CD14-positive monocyte (primary cell): ENCODE measurements at places on chromosomes 2 and 18.

DNA sequence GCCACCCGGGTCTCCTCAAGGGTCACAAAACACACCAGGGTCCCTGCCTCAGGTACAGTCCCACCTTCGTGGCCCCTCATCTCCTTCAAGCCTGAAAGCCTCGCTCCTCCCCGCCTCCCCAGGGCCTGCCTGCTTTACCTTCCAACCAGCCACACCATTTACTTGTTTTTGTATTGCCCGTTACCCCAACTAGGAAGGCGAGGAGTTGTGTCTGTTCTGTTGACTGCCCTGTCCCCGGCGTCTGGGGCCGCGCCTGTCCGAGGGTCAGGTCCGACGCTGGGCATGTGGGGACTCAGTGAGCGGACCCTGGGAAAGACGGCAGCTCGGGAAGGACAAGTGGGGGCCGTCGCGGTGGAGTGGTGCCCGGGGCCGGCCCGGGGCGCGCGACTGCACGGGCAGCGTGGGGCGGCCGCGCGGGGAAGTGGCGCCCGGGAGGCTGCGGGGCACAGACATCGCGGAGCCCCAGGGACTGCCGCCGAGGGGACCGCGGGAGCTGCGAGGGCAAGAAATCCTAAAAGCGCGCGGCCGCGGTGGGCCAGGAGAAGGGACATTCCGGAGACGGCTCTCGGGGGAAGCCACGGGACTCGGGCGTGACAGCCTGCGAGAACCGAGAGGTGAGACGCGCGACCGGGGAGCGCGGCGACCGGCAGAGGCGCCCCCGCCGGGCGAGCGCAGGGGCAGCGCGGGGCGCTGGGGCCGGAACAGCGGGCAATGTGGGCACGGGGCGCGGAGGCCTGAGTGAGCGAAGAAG lies 797 bp upstream of the GRHL1 start:
- DNase-seq = peak; percentile 40

GRCh38 chr2:16633621-16634430 lies 31.8 kb downstream of the CYRIA start:
- DNase-seq = peak; percentile 52

DNA sequence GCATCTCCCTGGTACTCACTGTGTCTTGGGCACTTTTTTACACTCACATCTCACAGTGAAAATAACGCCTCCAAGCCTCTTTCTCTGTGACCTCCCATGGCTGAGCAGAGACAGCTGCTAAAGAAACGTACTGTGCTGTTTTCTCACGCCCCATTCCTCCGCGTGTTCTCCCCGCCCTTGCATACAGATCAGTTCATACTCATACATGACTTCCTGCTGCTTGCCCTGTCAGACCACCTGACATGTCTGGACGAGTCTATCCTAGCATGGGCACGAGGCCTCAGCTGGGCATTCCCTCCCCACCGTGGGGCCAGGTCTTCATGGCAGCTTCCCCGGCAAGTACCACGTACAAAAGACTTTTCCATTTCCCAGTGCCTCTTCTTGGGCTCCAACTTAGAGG lies 21.2 kb upstream of the IL1A start:
- no peak for DNase-seq

DNA sequence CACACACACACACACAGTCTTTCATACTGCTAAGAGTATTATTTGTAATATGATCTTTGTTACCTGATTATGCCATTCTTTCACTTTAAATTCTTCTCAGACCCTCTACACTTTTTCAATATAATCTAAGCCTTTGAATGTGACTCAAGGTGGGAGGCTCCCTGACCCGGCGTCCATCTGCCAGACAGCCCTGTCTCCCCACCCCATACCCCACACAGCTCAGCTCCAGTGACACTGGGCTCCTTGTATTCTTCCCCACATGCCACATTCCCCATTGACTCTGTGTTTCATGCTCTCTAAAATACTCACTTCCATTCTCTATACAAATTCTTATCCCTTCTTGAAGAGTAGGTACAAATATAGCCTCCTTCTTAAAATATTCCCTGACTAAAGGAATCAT lies 442.2 kb downstream of the TGIF1 start:
- DNase-seq = no peak

DNA sequence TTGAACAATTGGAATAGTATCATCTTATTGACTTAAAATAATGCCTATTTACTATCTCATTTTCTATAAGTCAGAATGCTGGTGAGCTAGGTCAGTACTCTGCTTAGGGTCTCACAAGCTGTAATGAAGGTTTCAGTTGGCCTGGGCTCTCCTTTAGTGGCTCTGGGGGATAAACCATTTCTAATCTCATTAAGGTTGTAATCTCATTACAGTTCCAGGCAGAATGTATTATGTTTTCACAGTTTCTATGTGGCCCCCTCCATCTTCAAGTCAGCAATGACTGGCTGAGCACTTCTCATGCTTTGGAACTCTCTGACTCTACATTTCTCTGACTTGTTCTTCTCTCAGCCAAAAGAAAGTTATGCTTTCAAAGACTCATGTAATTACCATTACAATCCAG lies 163.1 kb downstream of the CCDC178 start:
- DNase-seq = no peak

DNA sequence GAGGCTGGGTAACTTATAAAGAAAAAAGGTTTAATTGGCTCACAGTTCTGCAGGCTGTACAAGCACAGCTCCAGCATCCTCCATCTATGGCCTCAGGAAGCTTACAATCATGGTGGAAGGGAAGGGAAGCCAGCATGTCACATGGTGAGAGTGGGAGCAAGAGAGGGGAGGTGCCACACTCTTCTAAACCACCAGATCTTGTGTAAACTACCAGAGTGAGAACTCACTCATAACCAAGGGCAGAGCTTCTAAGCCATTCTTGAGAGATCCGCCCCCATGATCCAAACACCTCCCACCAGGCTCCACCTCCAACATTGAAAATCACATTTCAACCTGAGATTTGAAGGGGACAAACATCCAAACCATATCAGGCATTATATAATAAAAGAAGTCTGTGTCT lies 121.6 kb upstream of the CDC42EP3 start:
- DNase-seq = no peak

DNA sequence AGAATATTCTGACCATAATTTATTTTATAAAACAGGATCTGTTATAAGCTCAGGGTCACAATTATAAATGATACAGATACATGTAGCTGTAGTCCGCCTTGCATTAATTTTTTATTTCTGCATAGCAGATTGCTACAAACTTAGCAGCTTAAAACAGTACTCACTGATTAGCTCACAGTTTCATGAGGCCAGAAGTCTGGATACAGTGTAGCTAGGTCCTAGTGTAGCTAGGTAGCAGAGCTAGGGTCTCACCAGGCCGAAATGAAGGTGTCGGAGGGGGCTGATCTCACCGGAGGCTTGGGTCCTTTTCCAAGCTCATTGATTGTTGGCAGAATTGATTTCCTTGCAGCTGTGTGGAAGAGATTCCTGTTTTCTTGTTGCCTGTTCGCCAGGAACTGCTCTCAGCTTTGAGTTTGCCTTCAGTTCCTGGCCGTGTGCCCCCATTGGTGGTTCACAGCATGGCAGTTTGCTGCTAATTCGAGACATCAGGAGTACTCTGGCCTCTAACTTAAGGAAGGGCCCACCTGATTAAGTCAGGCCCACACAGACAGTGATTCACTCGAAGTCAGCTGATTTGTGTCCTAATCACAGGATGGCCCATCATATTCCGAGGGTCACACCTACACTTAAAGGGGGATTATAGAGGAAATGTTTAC lies 18.4 kb downstream of the NAPG start:
- DNase-seq = no peak

- DNase-seq = peak; percentile 57
Measured at GRCh38 chr2:152175012-152175367, 573 bp downstream of the STAM2 start.

DNA sequence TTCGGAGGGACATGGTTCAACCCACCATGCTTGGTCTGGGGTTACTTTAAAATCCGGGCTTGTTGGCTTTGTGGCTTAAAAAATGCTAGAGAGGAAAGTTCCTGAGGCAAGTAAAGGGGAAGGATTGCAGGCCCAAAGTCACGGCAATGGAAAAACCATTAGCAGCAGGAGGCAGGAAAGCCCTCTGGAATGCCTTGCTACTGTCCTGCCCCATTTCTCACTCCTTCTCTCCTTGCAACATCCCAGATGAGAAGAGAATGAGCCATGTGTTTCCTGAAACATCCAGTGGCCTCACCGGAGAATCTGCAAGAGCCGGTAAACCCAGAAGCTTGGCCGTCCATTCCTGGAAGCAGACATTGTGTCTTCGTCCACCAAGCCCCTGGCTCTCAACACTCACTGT lies 97.4 kb upstream of the LCLAT1 start:
- no peak for DNase-seq

- DNase-seq = no peak
Measured at GRCh38 chr18:78975699-78976335, 3.8 kb upstream of the SALL3 start.

DNA sequence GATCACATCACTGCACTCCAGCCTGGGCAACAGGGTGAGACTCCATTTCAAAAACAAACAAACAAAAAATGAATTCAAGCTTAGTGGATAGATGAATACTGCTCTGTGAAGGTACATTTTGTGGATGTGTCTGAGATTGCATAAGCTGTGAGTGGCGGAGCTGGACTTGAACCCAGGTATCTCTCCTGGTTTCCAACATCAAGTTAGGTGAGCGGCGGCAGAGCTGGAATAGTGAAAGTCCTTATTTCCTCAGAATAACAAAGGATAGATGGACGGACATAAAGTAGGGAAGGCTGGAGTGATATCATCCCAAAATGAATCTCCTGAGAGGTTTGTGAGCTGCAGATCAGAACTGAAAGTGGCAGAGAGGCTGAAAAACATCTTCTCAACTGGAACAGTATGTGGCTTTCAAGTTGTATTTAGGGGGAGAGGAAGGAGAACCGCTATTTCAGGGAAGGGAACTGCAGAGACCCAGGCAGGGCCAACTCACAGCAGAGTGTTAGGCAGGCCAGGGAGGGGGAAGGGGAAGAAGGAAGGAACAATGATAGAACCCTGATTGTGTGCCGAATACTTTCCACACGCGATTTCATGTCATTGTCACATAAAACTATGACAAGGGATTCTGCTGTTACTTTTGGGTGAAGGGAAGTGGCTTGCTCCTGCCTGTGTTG lies 106.2 kb downstream of the LPIN1 start:
- no peak for DNase-seq

GRCh38 chr2:141329964-141330363 lies 800.9 kb downstream of the LRP1B start:
- no peak for DNase-seq

DNA sequence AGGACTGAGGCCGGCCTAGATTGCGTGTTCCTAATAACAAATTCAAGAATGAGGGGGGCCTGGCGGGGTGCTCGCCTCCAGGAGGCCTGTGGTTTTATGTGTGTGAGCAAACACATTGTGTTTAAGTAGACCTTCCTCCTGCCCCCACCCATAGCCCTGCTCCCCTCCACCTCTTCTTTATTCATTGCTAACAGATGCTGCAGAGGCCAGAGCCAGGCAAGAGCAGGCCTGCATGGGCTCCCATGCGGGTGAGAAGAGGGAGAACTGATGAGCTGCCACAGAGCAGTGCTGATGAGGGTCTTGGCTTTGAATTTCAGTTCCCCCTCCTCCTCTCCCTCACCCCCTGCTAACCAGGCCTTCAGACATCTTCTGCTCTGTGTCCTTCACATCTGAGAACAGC lies 154.6 kb downstream of the OSR1 start:
- no peak for DNase-seq

DNA sequence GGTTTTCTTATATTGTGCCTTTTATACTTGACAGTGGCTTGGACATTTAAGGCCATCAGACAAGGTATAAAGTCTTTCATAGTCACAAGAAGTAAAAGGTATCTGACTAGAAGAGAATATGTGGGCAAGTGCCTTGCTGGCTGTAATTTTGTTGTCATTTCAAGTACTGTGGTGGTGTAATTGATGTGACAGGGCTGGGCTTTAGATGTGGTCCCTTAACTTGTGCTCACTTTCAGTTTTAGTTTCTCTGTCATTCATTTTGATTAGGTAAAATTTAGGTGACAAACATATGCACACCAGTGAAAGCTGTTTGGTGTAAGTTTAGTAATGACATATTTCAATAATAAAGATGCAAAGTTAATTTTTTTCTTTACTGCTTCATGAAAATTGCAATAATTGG lies 31.2 kb upstream of the TBR1 start:
- DNase-seq = no peak

DNA sequence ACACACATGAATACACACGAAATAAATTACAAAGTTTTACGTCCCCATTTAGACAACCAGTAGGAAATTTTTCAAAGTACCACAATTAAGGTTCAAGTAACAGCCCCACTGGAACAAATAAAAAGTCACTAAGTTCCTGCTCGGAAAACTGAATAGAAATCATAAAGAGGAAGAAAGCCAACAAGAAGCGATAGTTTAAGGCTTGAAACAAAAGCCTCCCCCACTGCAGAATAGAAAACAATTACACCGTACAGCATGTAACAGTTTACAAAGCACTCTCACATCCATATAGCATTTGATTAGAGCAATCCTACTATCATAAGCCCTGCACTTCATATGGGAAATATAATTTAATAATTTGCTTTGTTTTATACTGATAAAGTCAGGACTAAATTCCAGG lies 15.5 kb downstream of the KLF7 start:
- no peak for DNase-seq

DNA sequence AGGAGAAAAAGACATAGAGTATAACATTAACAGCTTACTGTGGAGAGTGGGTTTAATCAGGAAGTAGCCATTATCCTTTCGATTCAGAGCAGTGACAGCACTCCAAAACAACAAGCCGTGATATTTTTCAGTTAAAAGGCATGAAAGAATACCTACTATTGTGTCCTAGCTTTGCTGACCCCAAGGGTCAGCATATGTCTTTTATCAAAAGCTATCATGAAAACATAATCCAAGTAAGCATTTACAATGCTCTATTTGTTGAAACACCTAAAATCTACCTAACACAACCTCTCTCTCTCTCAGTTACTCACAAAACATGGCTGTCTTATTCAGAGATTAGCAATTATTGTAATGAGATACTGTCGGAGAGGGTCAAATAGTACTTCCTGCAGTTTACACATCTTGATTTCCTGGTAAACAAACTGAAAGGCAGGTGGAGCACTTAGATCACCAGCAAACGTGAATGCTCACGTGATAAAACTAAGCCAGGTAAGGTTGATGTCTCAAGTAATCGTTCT lies 100.0 kb downstream of the BAZ2B start:
- peak; percentile 39 for DNase-seq

- no peak for DNase-seq
Measured at GRCh38 chr2:1455466-1455865, 42.2 kb downstream of the TPO start.

GRCh38 chr2:120825370-120826259 lies 89.9 kb downstream of the GLI2 start:
- DNase-seq = no peak

GRCh38 chr18:50709193-50709592 lies 110.6 kb downstream of the MRO start:
- no peak for DNase-seq

- peak; percentile 75 for DNase-seq
Measured at GRCh38 chr2:102005989-102006885, 14.5 kb downstream of the IL1R2 start.

GRCh38 chr2:106117347-106117746 lies 76.8 kb downstream of the UXS1 start:
- DNase-seq = no peak

DNA sequence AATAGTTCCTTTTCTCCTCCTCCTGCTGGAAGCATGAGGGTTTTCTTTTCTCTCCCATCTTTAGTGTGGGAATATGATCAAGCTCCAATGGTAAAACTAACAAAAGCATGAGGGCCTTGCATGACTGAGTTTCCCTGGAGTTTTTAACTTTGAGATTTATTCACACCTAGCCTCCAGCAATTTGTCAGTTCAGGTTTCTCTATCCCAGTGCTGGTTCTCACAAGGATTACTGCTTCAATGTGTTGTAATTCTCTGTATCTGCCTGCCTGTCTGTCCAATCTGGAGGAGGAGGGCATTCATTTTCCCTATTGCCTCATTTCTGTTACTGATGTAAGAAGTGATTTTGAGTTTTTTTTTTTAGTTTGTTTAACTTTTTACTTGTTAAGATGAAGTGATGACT lies 57.6 kb upstream of the RPRM start:
- no peak for DNase-seq
